ENCODE measurements at places on chromosomes 2 and 18. TPM values are rescaled to one million over a fixed set of nuclear protein-coding genes. Genes with fewer than 3 reads are reported as not detected.

Gene MFSD2B
- 0.39 TPM for total RNA-seq

Gene RHOB
- total RNA-seq, result 279 TPM

Gene IL37
- total RNA-seq, result not detected

Gene EML4
- 12.4 TPM for total RNA-seq

DNA sequence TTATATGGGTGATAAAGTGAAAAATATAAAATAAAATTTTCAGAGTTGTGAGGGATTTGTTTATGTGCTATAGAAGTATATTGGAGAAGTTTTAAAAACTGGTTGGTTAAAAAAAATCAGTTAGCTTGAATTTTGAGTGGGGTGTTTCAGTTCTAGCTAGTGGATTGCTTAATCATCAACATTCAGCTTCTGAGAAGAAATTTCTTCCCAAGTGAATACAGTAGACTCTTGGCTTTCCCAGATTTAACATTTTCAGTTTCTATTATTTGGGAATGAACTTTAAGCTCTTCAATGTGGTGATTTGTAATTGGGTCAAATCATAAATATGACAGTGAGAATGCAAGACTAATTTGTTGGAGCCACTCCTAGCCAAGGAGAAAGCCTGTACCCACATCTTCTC is 120.8 kb downstream of the PLCL1 start:
- DNase-seq, result no peak

DNA sequence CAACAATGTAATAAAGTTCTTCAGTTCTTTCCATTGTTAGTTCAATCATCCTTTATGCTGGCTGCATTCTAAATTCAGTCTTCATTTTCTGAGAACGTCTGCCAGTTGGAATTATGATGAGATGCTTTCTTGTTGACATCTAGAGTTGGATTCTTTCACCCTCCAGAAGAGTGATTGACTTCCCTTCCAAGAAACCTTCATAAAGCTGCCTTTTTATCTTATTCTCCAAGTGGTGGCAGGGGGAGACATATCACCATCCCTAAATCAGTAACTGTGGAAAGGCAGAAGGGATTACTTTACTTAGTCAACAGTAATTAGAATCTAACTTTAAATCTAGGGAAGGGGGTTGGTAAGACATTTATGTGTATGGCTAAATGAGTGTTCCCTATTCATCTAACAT is 86.8 kb upstream of the GULP1 start:
- no peak for DNase-seq

GRCh38 chr2:69272803-69273471 is 114.1 kb downstream of the GFPT1 start:
- DNase-seq, result no peak

GRCh38 chr2:177671662-177672061 is 279.1 kb downstream of the AGPS start:
- DNase-seq, result no peak

Data from left cardiac atrium (tissue), 4 donors.